ENCODE measurements at places on chromosomes 13 and 19.

GRCh38 chr19:16161840-16162239 is 11.5 kb downstream of the CIB3 start:
- DNase-seq: peak; percentile 57

- DNase-seq: no peak
Measured at GRCh38 chr19:55080968-55081769, 5.5 kb downstream of the EPS8L1 start.

DNA sequence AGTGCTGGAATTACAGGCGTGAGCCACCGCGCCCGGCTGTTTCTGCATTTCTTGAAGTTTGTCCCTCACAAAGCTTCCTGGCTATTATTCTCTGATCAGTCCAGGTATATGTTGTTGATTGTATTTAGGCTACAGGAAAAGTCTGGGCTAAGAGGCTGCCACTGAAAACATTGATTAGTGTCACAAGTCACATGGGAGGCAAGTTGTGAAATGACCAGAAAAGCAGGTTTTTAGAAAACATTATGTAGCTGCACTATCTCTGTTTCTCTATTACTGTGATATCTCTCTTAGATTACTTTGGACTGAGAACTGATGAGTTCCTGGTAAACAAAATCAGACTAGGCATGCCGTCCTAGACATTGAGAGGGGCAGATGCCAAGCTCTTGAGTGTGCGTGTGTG is 16.0 kb upstream of the ZDHHC20 start:
- DNase-seq: no peak

GRCh38 chr13:44748439-44748838 is 172.3 kb upstream of the TSC22D1 start:
- DNase-seq: no peak

Data from SW 1271 (cell line).